ENCODE measurements at places on chromosomes 12 and 14.

DNA sequence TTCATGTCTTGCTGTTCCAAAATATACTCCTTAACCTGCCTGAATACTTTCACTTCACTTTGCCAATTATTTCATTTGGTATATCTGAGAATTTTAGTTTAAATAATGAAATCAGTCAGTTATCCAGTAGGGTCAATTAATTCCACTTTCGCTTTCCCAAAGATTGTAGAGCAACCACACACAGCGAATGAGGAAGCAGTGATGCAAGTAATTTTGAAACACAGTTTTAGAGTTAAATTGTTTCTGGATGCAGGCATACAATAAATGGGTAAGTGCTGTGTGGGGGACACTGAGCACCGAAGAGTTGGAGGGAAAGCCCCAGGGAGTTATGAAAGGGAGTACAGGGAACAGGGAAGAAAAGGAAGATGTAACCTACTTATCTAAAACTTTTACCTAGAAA lies 62.8 kb downstream of the TSHR start:
- no peak for DNase-seq

GRCh38 chr12:22206111-22206728 lies 128.3 kb downstream of the ST8SIA1 start:
- no peak for DNase-seq

GRCh38 chr14:78403278-78403815 lies 233.2 kb downstream of the NRXN3 start:
- no peak for DNase-seq

- no peak for DNase-seq
Observed at GRCh38 chr14:68964300-68965093, 14.6 kb downstream of the ACTN1 start.

DNA sequence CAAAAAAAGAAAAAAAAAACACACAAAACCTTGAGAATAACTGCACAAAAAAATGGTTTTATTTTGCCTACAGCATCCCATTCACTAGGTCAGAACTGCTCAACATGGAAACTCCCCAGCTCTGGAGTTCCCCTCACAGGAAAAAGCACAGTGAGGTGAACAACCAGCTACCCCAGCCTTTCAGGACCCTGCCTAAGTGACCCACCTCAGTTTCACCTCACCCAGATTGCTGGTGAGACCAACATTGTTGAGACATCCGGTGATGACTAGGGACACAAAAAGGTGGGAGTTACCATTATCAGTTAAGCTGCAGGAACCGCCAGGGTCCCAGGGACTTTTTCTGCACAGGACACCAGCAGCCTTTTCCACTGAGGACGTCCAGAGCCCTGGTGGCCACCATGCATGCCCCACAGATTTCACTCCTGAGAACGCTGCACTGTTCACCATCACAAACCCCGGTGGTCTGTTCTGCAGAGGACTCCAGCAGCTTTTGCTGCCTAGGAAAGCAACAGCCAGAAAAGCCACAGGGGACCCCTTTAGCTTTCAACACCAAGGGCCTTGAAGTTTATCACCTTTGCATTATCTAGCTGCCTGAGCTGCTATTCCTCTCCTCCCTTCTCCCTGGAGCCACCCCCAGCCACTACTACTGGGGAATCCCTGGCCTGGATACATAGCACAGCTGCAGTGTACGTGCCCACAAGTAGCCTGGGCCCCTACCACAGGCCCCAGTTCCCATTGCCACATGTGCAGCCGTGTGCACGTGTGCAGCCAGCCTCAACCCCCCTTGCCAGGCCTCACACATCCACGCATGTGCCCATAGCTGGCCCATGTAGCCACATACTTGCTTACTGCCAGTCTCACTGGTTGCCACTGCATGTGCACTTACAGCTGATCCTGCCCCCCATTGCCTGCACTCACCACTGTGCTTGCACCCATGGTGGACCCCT lies 62.5 kb upstream of the FAR2 start:
- no peak for DNase-seq

DNA sequence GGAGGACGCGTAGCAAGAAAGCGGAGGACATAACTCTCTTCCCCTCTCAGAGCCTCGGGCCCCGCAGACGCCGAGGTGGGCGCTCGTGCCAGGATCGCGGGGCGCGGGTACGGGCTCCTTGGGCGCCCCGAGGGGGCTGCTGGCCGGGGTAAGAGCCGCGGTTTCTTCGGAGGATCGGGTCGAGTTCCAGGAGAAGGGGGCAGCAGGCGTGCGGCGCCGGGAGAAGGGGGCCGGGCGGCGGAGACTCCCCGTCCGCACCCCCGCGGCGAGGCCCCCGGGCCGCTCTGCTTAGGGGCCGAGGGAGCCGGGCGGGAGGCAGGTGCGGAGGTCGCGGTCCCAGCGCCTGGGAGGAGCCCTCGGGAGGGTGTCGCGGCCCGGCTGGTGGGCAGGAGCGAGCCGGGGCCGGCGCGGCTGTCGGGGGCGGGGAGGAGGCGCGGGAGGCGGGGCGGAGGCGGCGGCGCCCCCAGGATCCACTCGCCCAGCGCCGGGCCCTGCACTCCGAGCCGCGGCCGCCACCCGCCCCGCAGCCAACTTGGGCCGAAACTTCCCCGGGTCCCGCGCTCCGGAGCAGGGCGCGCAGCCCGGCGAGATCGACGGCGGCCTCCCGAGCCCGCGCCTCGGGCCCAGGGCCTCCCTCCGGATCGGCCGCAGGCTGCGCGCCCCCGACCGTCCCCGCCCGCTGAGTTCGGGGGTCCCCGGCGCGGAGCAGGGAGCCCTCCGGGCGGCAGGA lies 64.4 kb downstream of the FBXL14 start:
- DNase-seq, result no peak
